A673 (cell line): ENCODE measurements at places on chromosomes 6 and 20.

GRCh38 chr20:54195483-54196472 is 12.1 kb upstream of the PFDN4 start:
- no peak for DNase-seq

- DNase-seq: no peak
Observed at GRCh38 chr6:74534465-74535211, 671.2 kb downstream of the COL12A1 start.

- no peak for DNase-seq
Observed at GRCh38 chr6:131476362-131476761, 96.7 kb upstream of the ARG1 start.

GRCh38 chr6:108074057-108074358 is 533 bp downstream of the OSTM1 start:
- DNase-seq: no peak

DNA sequence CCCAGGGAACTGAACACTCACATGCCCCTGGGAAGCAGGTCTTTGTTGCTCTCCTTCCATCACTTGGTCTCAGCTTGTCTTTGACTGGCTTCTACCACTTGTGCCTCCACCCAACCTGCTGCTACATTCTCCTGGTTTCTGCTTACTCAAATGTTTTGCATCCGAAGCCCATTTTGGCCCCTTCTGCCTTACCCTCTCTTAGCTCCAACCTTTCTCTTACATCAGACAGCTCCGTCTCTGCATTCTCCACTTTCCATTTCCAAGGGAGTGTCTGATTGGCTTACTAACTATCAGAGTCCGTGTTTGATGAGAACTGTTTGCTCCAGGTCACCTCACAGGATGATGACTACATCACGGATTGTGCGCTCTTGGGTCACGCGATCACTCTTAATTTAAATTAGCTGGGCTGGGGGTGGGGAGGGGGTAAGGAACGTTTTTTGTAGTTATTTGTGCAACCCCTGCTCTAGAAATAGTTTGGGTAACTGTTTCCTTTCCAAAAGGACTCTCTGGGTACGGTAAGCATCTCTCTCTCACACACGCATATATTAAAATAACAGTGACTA is 844 bp upstream of the ABRACL start:
- peak; percentile 13 for DNase-seq
